ENCODE measurements at places on chromosomes 13 and 19. TPM values are rescaled to one million over a fixed set of nuclear protein-coding genes. Genes with fewer than 3 reads are reported as not detected.

GRCh38 chr19:33740811-33741396, 55.8 kb upstream of the KCTD15 start:
- H3K4me1 ChIP-seq = no peaks in the 10 kb centered on the region
- peak; percentile 58 for DNase-seq
- H3K27me3 ChIP-seq = no peaks in the 10 kb centered on the region
- no peak overlapping the region for H3K27ac ChIP-seq
- no peaks in the 10 kb centered on the region for H3K36me3 ChIP-seq

ZNF844 gene
- total RNA-seq = 9.3 TPM

DNA sequence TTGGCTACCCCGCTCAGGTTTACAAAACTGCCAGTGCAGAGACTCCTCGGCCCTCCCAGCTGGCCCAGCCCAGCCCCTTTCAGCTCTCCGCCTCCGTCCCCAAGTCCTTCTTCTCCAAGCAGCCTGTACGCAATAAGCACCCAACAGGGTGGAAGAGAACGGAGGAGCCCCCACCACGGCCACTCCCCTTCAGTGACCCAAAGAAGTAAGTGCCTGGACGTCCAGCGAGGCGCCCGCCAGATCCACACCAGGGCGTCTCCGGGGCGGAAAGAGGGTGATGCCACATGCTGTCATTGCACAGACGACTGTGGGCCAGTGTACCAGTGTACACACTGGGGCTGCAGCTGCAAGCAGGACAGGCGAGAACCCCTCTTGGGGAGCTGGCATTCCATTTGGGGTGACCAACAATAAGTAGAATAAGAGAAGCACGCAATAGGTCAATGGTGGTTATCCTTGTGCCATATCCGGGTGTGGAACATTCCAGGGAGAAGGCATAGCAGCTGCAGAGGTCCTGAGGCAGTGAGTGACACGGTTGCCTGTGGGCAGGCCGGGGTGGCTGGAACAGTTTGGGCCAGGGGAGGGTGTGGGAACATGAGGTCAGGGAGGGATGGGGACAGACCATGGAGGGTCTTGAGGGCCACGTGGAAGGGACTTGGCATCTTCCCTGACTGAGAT, 41.3 kb downstream of the DPF1 start:
- DNase-seq = no peak
- H3K4me1 ChIP-seq = no peaks in the 10 kb centered on the region
- no peaks in the 10 kb centered on the region for H3K36me3 ChIP-seq
- no peaks in the 10 kb centered on the region for H3K27me3 ChIP-seq

CATSPERD gene
- not detected for total RNA-seq
